Right atrium auricular region (tissue), 2 donors: ENCODE measurements at places on chromosomes 1 and 21. TPM values are rescaled to one million over a fixed set of nuclear protein-coding genes. Genes with fewer than 3 reads are reported as not detected.

Gene RIIAD1
- total RNA-seq: not detected

Gene RGSL1
- not detected for total RNA-seq

Gene LCE1C
- total RNA-seq: not detected

Gene FOXO6
- total RNA-seq: 1.9 TPM

Gene RSPH1
- total RNA-seq: not detected
